RCC 7860 (cell line): ENCODE measurements at places on chromosomes 6 and 20.

GRCh38 chr6:170209354-170210025 is 81.4 kb downstream of the DLL1 start:
- DNase-seq = no peak

- DNase-seq = peak; percentile 85
Observed at GRCh38 chr6:2839195-2839981, 2.3 kb downstream of the SERPINB1 start.

GRCh38 chr20:58642441-58642840 is 8.6 kb upstream of the STX16 start:
- DNase-seq = no peak

- DNase-seq = no peak
Observed at GRCh38 chr6:66321017-66321416, 614.0 kb upstream of the EYS start.

GRCh38 chr6:19757036-19757435 is 80.1 kb upstream of the ID4 start:
- peak; percentile 51 for DNase-seq

- no peak for DNase-seq
Observed at GRCh38 chr6:152399399-152399798, 237.8 kb downstream of the SYNE1 start.

DNA sequence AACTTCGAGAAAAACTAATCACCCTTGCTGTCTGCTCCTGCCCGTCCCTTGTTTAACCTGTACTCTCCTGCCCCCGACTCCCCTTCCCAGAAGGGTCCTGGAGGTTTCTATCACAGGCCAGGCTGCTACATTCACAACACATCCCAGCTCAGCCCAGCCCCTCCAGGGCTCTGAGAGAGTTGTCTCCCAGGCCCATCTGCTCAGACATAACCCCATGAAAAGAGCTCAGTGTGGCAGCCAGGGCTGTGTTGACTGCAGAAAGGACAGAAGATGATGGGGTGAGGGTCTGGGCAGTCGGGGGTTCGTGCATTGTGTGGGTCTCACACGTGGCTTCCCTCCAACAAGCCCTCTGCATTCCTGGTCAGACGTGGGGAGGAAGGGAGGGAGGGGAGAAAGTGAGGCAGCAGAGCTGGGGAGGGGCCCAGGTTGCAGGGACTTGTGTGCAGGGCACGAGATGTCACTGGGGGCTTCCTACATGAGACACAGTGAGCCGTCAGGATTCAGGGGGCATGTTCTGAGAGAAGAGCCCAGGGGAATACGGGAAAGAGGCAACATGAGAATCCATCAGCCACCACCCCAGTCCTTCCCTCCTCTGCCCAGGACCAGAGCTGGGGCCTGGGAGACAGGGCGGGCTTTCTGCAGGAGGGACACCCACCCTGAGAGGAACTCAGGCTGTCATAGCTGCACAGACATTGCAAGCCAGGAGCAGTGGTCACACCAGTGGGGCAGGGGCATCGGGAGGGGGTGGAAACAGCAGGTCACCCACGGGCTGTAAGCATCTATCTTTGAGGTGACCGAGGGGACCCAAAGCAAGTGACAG is 372.9 kb downstream of the PREX1 start:
- no peak for DNase-seq

DNA sequence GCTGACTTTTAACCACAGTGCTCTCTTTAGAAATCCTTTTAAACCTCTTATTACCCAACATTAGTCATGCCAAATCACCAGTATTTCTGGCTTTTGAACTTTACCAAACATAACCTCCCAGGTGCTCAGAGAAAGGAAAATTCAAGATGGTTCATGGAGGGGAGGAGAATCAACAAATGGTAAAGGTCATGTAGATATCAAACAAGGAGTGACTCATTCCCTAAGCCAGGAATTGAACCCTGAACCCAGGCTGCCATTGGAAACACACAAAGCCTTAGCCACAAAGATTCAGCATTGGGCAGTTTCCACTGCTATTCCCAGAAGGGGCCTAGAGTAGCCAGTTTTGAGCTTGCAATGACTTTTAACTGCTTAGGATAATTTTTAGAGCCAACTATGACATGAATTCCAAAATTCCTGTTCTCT is 21.6 kb upstream of the ENTPD6 start:
- no peak for DNase-seq

GRCh38 chr6:150272976-150273315 is 95.9 kb upstream of the IYD start:
- no peak for DNase-seq

DNA sequence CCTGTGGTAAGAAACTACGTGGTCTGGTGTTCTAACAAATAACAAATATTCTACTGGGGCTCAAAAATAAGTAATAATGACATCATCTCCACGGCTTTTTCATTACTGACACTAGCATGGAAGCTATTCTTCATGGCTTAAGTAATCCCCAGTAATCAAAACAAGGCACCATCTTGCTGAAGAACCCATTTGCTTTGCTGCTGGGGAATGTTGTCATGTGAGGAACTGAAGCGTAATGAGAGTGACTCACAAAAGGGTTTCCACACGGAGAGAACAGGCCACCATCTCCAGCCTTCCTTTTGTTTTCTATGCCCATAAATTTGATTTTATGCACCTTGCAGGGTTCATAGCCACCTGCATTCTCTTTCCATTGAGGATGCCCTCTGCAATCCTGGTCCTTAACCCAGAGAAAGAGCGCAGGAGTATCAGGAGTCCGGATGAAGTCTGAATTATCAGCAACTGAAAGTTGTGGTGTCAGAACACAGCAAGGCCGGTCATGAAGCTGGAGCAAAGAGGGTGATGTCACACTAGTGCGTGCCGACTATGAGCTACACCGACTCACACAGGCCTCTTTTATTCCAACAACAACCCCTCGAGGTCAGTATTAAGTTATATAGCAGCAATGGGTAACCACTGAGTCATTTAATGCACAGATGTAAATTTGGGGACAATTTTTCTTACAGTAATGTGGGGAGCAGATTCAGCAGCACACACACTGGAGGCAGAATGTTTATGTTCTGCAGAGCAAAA is 173.7 kb upstream of the SSTR4 start:
- DNase-seq = peak; percentile 18

GRCh38 chr6:144667532-144668503 is 382.7 kb downstream of the UTRN start:
- no peak for DNase-seq

GRCh38 chr20:31927627-31928159 is 24.2 kb downstream of the PDRG1 start:
- no peak for DNase-seq

GRCh38 chr20:51118985-51119527 is 96.1 kb upstream of the KCNG1 start:
- no peak for DNase-seq

- no peak for DNase-seq
Observed at GRCh38 chr6:166541876-166542579, 44.5 kb downstream of the RAMACL start.

DNA sequence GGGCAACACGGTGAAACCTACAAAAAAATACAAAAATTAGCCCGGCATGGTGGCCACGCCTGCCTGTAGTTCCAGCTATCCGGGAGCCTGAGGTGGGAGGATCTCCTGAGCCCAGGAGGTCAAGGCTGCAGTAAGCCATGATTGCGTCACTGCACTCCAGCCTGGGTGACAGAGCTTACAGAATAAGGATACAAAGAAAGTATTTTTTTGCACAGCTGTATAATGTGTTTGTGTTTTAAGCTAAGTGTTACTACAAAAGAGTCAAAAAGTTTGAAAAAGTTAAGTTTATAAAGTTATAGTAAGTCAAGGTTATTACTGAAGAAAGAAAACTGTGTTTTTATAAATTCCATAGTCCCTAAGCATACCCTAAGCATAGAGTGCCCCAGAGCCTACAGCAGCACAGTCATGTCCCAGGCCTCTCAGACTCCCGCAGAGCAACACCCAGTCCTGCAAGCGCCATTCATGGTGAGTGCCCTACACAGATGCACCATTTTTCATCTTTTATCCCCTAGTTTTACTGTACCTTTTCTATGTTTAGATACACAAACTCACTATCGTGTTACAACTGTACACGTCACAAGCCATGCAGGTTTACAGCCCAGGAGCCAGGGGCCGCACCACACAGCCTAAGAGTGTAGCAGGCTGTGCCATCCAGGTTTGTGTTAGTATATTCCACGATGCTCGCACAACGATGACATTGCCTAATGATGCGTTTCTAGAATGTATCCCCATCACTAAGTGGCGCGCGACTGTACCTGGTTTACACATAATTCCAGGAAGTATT is 22.4 kb downstream of the TAF4 start:
- DNase-seq = no peak

DNA sequence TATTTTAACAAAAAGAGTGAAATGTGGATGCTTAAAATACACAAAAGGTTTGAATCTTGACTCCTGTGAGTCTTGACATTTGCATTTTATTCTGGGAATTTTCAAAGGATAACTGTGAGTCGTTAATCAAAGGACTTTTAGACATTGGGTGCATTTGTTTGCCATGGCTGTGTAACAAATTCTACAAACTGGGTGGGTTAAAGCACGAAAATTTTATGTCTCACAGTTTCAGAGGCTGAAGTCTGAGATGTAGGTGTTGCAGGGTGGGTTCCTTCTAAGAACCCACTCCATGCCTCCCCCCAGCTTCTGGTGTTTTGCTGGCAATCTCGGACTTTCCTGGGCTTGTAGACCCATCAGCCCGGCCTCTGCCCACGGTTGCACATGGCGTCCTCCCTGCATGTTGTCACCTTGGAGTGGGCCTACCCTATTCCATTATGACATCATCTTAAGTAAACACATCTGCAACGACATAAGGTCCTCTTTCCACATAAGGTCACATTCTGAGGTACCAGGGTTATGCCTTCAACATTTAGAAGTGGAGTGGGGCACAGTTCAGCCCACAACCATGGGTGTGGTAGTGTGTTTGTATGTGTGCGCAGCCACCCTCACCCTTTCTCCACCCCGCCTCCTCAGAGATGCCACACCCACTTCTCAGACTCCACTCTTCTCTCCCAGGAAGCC is 113.1 kb downstream of the FOXA2 start:
- DNase-seq = no peak

GRCh38 chr20:32316667-32317066 is 39.2 kb downstream of the KIF3B start:
- DNase-seq = peak; percentile 18

DNA sequence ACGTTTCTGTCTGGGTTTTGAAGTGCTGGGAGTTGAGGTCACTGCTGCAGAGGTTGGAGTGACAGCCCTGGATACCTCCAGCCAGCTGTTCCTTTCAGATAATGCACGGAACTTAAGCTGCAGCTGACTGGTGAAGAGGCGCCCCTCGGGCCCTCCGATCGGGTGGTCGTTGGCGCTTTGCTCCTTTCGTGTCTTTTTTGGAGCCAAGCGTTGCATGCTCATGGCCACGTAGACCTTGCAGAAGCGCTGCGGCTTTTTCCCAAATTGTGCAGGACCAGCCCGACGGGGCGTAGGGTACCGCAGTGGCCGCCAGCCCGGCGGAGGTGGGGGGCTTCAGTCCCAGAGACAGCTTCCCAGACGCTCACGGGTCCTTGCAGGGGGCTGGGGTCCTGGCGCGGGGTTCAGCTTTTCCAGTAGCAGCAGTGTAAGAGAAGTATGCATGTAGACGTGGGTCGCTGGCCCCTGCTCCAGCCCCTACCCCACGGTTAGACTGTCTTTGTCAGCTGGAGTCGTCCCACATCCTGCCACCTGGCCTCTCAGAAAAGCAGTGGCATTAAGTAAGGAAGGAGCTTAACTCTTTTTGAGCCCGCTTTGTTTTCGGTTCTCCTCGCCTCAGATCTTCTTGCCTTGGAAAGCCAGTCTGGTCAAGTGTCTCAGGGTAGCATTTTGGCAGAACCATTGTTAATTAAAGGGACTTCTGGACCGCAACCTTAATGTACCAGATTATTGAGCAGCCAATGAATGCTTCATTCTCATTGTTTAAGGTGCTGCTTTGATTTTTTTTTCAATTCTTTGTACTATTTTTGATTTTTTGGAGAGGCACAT is 838 bp downstream of the TNFAIP3 start:
- DNase-seq = no peak

DNA sequence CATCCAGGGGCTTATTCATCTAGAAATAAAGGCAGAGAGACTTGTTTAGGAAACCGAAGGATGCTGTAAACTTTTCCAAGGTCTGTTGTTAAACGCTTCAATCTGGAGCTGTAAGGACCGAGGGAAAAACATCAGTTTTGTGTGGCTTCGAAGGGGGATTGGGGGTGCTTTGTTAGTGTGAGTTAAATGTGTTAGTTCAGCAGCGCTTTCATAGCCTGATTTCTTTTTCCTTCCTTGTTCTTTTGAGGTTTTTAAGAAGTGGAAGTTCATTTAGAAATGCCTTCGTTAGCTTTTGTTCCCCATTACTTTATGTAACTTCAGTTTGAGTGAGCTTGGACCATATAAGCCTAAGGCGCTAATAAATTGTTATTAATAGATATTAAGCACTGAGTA is 1.5 kb downstream of the ANKS1A start:
- DNase-seq = no peak

GRCh38 chr6:151148111-151148510 is 91.7 kb upstream of the AKAP12 start:
- DNase-seq = no peak

- no peak for DNase-seq
Observed at GRCh38 chr6:169185011-169185521, 68.6 kb downstream of the THBS2 start.
